GDM1 (cell line): ENCODE measurements at places on chromosomes 3 and 15.

DNA sequence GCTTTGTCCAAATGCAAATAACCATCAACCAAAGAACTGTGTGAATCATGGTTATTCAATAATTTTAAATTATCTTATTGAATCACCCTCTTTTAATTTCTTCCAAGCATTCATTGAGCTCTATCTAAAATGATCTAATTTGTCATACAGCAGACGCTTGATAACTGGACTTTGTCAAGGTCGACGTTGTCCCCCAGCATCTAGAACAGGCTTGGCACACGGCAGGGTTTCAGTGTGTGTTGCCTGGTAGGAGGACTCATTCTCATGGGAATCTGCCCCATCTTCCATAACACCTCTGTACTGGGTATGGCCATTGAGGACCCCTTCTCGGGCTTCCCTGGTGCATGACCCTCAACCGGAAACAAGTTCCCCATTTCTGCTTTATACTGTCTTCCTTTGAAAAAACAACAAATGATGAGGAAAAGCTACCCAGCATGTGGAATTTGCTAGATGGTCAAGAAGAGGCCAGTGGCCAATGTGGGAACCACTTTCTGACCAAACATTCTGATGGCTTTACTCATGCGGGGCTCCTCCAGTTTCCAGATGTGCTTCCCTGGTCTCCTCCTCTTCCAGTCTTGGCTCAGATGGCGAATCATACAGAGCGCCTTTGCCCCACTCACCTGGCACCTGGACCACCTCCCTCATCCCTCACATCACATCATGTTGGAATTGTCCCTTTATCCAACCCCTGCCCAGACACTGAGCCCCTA, 41.7 kb upstream of the SEC22A start:
- no peak for DNase-seq

GRCh38 chr3:27043328-27043955, 325.7 kb downstream of the NEK10 start:
- DNase-seq: no peak

- DNase-seq: no peak
These were observed 227.7 kb downstream of the ZNF621 start for GRCh38 chr3:40752492-40752891.

GRCh38 chr3:71112576-71112975, 471.0 kb downstream of the FOXP1 start:
- DNase-seq: no peak

DNA sequence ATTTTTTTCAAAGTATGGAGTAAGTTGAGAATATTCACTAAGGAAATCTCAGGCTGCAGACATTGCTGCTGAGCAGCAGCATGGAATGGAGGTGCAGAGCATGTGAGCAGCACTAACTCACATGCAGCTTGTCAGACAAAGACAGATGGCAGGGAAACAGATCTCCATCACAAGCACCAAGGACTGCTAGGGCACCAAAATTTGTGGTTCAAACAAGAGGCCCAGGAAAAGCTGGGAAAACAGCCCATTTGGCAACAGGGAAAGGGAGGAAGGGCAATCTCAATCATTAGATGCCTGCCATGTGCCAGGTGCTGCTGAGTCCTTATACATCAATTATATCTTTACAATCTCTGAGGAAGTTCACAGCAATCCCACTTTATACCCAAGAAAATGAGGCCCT, 47.2 kb upstream of the EIF1B start:
- DNase-seq: no peak
